Activated naive CD4-positive, alpha-beta T cell treated with anti-CD3 and anti-CD28 coated beads for 36 hours (primary cell): ENCODE measurements at places on chromosomes 7 and 10. TPM values are rescaled to one million over a fixed set of nuclear protein-coding genes. Genes with fewer than 3 reads are reported as not detected.

FGL2 gene
- total RNA-seq, result not detected

KNDC1 gene
- total RNA-seq, result not detected

CLCN1 gene
- total RNA-seq, result not detected

CWF19L1 gene
- 35.4 TPM for total RNA-seq

ADAMTS14 gene
- total RNA-seq, result not detected

GRM8 gene
- total RNA-seq, result not detected

DMBT1 gene
- not detected for total RNA-seq

ADCYAP1R1 gene
- not detected for total RNA-seq

DNA sequence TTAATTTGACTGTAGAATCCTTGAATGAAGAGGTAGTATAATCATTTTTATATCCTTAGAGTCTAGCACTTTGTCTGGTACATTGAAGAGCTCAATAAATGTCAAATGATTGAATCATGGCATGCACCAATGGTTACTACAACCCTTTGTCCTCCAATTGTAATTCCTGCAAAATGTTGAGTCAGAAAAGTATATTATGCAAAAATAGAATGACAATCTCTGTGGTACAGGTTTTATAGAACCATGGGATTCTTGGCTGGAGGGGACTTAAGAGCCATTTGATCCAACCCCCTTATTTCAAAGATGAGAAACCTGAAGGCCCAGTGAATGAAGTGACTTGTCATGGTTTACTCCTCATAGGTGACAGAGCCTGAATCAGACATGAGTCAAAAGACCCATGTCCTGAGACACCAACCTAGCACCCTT lies 30.9 kb upstream of the SMKR1 start:
- DNase-seq, result no peak

GRCh38 chr10:441659-442058 lies 247.8 kb downstream of the DIP2C start:
- DNase-seq, result no peak

DNA sequence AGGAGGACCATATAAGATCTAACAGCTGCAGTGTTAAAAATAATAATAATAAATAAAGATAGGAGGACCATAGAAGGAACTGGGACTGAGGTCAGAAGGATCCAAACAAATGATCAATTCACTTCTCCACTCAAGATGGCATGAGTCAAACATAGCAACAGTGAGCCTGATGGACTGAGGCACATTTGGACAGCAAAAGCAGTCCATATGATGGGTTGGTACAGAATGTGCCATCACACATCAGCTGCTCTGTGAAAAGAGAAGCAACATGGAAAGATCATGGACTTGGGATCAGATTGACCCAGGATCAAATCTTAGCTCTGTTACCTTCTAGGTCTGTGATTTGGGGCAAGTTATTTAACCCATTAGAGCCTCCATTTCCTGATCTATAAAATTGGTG lies 188.9 kb upstream of the KMT2E start:
- DNase-seq, result no peak

DNA sequence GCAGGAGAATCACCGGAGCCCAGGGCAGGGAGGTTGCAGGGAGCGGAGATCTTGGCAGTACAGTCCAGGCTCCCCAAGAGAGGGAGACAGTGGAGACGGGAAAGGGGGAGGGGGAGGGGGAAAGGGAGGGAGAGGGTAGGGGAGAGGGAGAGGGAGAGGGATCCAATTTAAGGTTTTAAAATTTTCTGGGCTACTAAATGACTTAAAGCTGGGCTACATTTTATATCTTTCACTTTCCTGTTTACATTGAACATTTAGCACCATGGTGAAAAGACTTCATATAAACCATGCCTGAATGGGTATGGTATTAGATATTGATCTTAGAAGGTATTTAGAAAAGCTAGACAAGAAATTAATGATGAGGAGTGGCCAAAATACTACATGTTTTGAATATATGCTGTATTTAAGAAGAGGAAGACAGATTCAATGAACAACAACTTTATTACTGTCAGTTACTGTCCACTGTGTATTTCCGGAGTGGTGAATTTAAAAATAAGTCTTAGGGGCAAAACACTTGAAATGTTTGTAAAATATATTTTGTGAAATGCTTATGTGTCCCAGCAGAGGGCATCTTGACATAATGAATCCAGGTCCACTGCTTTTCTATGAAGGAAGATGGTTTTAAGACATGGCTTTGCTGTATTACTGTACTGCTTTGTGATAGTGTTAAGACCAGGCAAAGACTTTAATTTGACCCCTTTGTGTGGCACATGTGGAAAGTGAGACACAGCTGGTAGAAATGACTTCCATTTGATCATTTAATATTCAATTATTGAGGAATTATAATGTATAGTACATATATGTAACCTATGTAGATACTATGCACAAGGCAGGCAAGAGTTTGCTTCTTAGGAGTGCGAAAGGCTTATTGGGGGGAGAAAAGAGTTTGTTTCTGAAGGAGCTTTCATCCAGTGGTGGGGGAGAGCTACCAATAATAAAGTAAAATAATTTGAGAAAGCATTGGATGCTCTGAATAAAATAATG lies 52.8 kb downstream of the NRF1 start:
- DNase-seq, result no peak

- no peak for DNase-seq
These were observed 50.2 kb downstream of the LMBR1 start for GRCh38 chr7:156842740-156843140.

DNA sequence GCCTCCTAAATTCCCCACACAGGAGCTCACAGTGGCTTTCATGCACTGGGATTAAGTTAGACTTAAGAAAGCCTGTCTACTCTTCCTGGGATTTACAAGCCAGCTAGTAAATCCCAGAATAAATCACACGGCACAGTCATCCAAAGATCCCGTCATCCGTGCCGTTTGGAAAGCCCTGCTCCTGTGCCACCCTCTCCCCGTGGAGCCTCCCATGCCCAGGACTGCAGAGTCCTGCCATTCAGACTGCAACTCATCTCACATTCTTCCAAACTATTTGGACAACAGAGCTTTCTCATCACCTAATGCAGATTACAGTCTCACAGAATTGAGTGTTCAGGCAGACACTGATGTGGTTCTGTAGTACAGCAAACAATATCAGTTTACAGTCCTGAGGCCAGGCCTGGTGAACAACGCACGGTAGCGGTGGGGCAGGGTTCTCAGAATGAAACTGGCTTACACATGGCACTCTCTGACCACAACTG lies 166.5 kb downstream of the EGFR start:
- DNase-seq, result no peak

DNA sequence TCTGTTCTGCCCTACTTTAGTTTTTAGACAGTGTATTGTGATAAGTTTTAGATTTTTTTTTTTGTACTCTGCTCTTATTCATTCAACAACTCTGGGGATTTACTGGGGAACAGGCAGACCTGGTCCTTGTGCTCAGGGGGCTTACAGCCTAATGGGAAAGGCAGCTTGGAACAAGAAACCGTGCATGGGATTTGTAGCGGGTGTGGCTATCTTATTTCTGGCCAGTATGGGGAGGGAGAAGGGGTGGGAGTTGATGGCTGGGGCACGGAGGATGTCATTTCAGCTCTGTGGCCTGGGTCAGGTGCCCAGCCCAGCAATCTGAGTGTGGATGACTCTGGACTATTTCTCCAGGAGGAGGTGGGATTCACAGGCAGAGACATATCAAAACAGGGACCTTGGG lies 47.0 kb downstream of the GRK5 start:
- no peak for DNase-seq

GRCh38 chr7:14839307-14839706 lies 63.2 kb downstream of the DGKB start:
- DNase-seq, result no peak

DNA sequence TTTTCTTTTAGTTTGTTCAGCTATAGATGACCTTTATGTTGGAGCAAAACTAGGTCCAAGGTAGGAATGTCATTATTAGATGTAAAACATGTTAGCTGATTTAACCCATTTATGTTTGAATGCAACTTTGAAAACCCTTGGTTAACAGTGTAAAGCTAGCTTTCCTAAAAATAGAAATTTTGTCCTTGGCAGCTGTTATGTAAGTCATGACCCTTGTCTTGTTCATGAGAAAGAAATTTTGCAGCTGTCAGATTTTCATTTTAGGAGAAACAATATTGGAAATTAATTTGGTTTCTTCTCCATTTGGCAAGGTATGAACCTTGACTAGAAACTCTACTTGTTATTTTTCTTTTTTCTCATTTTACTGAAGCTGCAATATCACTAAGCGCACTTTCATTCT lies 23.9 kb upstream of the CCAR1 start:
- no peak for DNase-seq

DNA sequence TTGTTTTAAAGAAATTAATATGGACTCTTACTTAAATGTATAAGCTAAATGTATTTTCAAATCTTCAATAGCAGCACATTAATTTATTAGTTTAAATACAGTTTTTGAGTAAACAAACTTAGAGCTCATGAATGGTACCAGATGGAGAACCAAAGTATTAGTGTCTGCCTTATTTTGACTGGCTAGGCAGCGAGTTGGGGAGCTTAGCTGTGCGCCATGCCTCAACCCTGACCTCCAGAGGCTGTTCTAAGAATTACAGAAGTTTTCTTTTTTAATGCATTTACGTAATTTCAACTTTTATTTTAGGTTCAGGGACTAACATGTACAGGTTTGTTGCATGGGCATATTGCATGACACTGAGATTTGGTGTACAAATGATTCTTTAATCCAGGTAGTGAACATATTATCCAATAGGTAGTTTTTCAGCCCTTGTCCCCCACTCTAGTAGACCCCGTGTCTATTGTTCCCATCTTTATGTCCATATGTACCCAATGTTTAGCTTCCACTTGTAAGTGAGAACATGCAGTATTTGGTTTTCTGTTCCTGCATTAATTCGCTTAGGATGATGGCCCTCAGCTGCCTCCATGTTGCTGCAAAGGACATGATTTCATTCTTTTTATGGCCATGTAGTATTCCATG lies 166.8 kb downstream of the IQUB start:
- peak; percentile 9 for DNase-seq

- no peak for DNase-seq
These were observed 14.0 kb downstream of the AP5Z1 start for GRCh38 chr7:4789194-4790077.

DNA sequence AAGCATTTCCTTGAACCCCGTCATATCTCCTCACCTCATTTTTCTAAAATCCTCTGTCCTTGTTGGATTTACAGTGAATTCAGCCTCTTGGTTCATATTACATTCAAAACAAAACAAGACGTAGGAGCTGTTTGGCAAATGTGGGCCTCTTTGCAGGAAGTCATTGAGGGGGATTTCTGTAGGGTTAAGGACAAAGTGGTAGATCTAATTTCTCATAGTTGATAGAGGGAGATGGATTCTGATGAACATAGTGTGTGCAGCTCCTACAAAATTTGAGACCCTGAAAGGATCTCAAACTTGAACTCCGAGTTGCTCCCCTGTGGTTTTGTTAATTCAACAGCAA lies 682 bp downstream of the TBXAS1 start:
- peak; percentile 44 for DNase-seq

- DNase-seq, result no peak
These were observed 44.1 kb downstream of the VSTM4 start for GRCh38 chr10:49071160-49071761.

DNA sequence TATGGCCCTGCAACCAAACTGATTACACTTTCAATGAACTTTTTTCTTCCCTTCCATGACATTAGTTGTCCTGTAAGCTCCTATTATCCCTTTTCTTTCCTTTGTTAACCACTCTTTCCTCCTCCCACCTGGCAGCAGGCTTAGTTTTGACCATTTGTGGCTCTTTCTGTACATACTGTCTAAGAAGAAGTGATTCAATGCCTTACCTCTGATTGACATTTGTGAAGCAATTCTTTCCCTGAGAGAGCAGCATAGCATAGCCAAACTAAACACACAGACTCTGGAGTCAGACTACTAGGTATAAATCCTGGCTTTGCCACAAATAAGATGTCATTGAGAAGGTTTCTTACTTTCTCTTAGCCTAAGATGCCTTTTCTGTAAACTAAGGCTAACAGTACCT lies 48.9 kb downstream of the AHR start:
- no peak for DNase-seq

DNA sequence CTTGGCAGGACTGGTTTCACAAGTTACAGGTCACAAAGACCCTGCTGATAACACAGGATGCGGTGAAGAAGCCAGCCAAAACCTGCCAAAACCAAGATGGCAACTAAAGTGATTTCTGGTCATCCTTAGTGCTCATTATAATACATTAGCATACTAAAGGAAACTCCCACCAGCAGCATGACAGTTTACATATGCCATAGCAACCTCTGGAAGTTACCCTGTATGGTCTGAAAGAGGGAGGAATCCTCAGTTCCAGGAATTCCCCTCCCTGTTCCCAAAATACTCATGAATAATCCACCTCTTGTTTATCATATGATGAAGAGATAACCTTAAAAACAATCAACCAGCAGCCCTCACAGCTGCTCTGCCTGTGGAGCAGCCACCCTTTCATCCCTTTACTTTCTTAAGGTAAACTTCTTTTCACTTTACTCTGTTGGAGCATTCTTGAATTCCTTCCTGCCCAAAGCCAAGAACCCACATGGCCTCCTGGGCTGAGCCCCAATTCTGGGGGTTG lies 21.9 kb downstream of the DPY19L1 start:
- DNase-seq, result no peak

- DNase-seq, result no peak
These were observed 48.0 kb downstream of the HSPA12A start for GRCh38 chr10:116694243-116694926.

DNA sequence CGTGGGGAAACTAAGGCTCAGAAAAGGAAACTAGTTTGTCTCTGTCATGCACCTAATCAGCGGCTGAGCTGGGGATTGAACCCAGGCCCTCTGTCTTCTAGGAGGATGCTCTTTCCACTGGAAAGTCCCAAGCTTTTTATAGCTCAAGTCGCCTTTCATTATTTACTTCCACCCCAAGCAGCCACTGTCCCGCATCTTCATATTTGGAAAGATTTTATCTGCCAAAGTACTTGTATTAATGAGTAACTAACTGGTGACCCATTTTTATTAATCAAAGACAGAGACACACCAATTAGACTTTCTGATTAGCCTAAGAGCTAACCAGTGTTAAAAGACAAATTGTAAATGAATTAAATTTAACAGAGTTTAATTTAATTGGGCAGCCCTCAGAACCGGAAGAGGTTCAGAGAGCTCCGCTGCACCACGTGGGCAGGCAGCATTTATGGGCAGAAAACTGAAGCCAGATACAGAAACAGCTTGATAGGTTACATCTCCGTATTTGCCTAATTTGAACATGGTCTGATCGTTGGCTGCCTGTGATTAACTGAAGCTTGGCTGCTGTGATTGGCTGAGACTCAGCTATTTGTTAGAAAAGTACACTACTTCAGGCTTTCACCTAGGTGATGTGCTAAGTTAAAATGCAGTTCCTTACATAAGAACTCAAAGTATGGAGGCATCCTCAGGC lies 78.5 kb upstream of the PDCD4 start:
- DNase-seq, result no peak

- DNase-seq, result no peak
These were observed 23.2 kb downstream of the POR start for GRCh38 chr7:75937958-75938786.

GRCh38 chr10:52447931-52448353 lies 133.9 kb downstream of the DKK1 start:
- no peak for DNase-seq
